ENCODE measurements at places on chromosomes 1 and 21.

- no peak for DNase-seq
Measured at GRCh38 chr1:182227864-182228547, 163.6 kb downstream of the GLUL start.

- no peak for DNase-seq
Measured at GRCh38 chr1:58000116-58000515, 546.4 kb downstream of the OMA1 start.

- DNase-seq: no peak
Measured at GRCh38 chr1:90963651-90964050, 58.2 kb downstream of the ZNF644 start.

DNA sequence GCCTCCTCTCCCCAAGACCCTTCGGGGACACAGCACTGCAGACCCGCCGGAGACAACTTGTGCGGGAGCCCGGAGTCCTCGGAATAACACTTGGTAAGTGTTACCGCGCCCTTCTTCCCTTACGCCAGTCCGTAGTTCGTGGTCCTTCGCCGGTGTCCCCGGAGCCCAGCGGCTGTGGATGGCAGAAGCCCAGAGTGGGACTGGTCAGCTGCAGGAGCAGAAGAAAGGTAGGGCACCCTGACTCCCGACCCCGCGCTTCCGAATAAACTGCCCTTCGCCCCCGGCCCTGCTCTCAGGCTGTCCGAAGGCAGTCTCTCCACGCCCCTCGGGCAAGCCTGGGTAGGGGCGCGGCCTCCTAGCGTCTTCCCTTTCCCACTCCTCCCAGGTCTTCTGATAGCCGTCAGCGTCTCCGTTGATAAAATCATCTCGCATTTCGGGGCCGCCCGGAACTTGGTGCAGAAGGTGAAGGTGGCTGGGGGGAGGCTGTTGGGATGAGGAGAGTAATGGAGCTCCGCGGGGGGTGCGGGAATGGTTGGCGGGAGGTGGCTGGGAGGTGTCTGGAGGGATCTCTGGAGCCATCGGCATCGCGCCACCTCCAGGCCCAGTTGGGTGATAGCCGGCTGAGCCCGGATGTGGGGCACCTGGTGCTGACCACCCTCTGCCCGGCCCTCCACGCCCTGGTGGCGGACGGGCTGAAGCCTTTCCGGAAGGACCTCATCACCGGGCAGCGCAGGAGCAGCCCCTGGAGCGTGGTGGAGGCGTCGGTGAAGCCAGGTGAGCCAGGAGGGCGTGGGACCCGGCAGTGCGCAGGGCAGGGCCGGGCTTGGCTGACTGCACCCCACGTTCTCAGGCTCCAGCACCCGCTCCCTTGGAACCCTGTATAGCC lies 4.3 kb downstream of the RUSC1 start:
- DNase-seq: no peak

GRCh38 chr1:218642033-218642948 lies 297.2 kb downstream of the TGFB2 start:
- DNase-seq: no peak

- DNase-seq: no peak
Measured at GRCh38 chr1:162701286-162701685, 69.0 kb downstream of the DDR2 start.

GRCh38 chr1:210340841-210341240 lies 12.1 kb downstream of the HHAT start:
- no peak for DNase-seq

- DNase-seq: no peak
Measured at GRCh38 chr21:38239672-38240071, 17.1 kb upstream of the KCNJ15 start.

GRCh38 chr1:161019751-161020495 lies 1.0 kb downstream of the F11R start:
- DNase-seq: no peak

- peak; percentile 12 for DNase-seq
Measured at GRCh38 chr1:185281245-185281644, 35.8 kb downstream of the IVNS1ABP start.

GRCh38 chr1:38231941-38232340 lies 185.3 kb upstream of the POU3F1 start:
- DNase-seq: no peak

DNA sequence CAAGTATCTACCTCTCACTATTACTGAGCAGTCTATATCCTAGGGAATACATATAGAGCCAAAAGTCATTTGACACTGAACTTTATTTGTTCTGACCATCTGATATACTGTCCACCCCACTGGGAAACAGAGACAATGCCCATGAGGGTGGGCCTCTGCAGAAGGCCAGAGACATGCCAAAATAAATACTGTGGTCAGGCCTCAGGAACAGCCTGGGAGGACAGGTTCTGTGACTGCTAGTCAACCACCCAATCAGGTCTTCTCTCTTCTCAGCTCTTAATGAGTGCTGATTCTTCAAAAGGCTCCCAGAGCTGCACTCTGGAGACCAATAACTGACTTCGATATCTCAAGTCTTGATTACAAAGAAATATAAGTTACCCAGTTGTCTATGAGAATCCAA lies 5.5 kb upstream of the ANKRD35 start:
- no peak for DNase-seq

- DNase-seq: no peak
Measured at GRCh38 chr21:35504951-35505466, 455.9 kb upstream of the RUNX1 start.

DNA sequence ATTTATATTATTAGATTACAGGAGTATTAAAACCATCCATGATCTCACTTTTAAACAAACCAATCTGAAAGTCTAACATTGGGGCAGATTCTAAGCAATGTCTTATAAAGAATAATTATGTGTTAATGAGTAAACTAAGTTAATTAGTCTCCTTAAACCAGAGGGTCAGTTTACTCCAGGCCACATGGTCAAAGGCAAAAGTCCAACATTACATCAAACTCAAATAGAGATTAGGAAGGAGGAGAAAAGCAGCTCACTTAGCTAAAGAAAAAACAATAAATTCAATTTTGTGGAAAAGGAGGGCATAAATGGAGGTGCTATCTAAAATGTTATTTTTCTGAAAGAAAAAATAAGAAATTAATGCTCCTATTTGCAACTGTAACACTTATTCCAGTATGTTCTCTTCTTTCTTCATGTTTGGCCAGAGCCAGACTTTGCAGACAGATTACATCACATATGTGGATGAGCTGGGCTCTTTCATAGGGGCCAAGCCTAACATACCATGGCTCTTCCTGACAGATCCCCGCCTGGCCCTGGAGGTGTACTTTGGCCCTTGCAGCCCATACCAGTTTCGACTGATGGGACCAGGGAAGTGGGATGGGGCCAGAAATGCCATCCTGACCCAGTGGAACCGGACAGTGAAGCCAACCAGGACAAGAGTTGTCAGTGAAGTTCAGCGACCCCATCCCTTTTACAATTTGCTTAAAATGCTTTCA lies 24.3 kb upstream of the FMO2 start:
- no peak for DNase-seq

GRCh38 chr1:39575191-39576015 lies 1.2 kb downstream of the PABPC4 start:
- peak; percentile 41 for DNase-seq

Measured in T-helper 22 cell (primary cell).